ENCODE measurements at places on chromosomes 6 and 20. TPM values are rescaled to one million over a fixed set of nuclear protein-coding genes. Genes with fewer than 3 reads are reported as not detected.

The PROKR2 gene
- total RNA-seq, result not detected

The HMGA1 gene
- total RNA-seq, result 500 TPM

The TMEM244 gene
- total RNA-seq, result not detected

The DLL1 gene
- total RNA-seq, result 0.33 TPM

The CBFA2T2 gene
- 4.6 TPM for total RNA-seq

The TRIM40 gene
- total RNA-seq, result not detected

The RIPOR2 gene
- total RNA-seq, result 0.73 TPM

The PREX1 gene
- 13.6 TPM for total RNA-seq

The EDN1 gene
- total RNA-seq, result 38.8 TPM

The MRPS26 gene
- 148 TPM for total RNA-seq

The HAO1 gene
- total RNA-seq, result not detected

The NUDT3 gene
- total RNA-seq, result 6.4 TPM

The FGD2 gene
- total RNA-seq, result not detected

The JAG1 gene
- total RNA-seq, result 37.5 TPM

The SLC17A2 gene
- not detected for total RNA-seq

The MOG gene
- not detected for total RNA-seq

The NCR2 gene
- total RNA-seq, result not detected

The KCNB1 gene
- 2.7 TPM for total RNA-seq

The ZFP57 gene
- not detected for total RNA-seq

The DEFB113 gene
- not detected for total RNA-seq

The YWHAB gene
- 204 TPM for total RNA-seq

The ANGPT4 gene
- total RNA-seq, result 0.02 TPM

The SUMO4 gene
- not detected for total RNA-seq

The BCAS1 gene
- total RNA-seq, result 0.36 TPM

The TASP1 gene
- 12.2 TPM for total RNA-seq

The TNFAIP3 gene
- total RNA-seq, result 22.4 TPM

The TREM1 gene
- total RNA-seq, result 0.25 TPM

The PANK2 gene
- 53.1 TPM for total RNA-seq

The SLC22A3 gene
- 47.2 TPM for total RNA-seq

The LHFPL5 gene
- 0.09 TPM for total RNA-seq

The TCFL5 gene
- total RNA-seq, result 2.8 TPM

The AGER gene
- total RNA-seq, result 1.2 TPM

The POPDC3 gene
- 21.9 TPM for total RNA-seq

The RGL2 gene
- 13.1 TPM for total RNA-seq

The HLA-DRA gene
- total RNA-seq, result not detected

The HSF2 gene
- 6.5 TPM for total RNA-seq

The HLA-DQA2 gene
- total RNA-seq, result not detected

The PPIL6 gene
- 2.9 TPM for total RNA-seq

The SIGLEC1 gene
- total RNA-seq, result not detected

The HUS1B gene
- total RNA-seq, result 0.27 TPM

The OR2J3 gene
- total RNA-seq, result not detected

The CCN5 gene
- total RNA-seq, result 27.9 TPM

The PHACTR1 gene
- not detected for total RNA-seq

The SLCO4A1 gene
- 12.2 TPM for total RNA-seq

The COL9A3 gene
- 0.70 TPM for total RNA-seq

The XPO5 gene
- 28.7 TPM for total RNA-seq

The LMBRD1 gene
- total RNA-seq, result 14.9 TPM

The COL11A2 gene
- 0.93 TPM for total RNA-seq

The CDSN gene
- total RNA-seq, result not detected

The NKAIN2 gene
- total RNA-seq, result not detected

The REM1 gene
- total RNA-seq, result 0.78 TPM

Measured in A549 treated with Hydrocortisone at 1 μM for 4 hours (cell line).